ENCODE measurements at places on chromosomes 4 and X.

DNA sequence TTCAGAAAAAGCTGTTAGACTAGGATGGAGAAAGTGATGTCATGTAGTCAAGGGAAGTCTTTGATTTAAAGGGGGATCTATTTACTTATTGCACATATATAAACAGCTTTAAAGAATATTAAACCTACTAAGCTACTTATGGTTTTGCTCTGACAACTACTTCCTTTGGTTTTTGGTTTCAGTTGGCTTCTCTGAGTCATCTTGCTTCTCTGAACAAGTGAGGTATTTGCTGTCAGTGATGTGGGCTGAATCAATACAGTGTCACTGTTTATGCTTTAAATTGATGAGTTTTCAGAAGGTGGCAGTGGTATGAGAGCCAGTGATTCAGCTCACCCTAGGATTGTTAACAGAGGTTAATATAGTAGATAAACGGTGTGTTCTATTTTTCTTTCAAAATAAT is 75.1 kb downstream of the CEP44 start:
- DNase-seq: no peak

GRCh38 chr4:154314248-154314647 is 177.4 kb downstream of the DCHS2 start:
- DNase-seq: no peak

DNA sequence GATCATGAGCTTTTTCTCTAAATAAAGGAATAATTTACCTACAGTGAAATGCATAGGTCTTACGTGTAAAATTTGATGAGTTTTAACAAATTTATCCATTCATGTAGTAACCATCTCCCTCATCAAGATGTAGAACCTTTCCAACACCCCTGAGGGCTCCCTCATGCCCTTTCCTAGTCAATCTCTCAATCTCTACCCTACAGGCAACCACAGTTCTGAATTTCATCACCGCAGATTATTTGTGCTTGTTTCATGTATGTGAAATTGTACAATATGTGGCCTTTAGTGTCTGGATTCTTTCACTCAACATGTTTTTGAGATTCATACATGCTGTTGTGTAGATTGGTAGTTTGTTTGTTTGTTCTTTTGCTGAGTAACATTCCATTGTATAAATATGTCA is 2.1 kb downstream of the VGLL1 start:
- DNase-seq: no peak

DNA sequence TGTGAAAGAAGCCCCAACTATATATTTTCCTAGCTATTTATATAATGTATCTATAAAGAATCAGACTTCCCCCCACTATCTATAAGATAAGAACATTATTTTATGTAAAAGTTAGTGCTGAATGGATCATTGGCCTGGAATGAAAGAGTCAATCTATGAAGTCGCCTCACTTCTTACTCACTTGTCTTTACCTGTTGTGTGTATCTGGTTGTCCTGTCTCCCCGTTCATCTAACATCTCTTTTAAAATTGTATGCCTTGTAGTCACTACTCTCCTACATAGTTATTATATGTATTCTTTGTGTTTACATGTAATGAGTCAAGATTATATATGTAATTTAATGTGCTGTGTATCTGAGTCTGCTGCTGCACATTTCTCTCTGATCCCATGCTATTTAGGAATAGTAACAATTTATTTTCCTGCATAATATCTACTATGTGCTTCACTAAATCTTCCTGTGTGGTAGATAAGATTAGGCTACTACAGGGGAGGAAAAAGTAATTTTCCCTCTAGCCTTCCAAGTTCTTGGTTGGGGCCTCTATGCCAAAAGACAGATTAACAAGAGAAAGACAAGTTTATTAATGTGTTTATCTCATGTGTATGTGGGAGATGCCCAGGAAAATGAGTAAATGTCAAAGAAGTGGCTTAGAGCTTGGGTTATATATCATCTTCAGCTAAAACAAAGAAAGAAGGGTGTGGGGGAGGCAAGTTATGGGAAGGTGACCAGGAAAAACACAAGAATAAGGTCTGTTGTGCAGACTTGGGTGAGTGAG is 77.6 kb upstream of the FRMPD4 start:
- no peak for DNase-seq

GRCh38 chr4:168994958-168995357 is 15.1 kb downstream of the CBR4 start:
- no peak for DNase-seq

DNA sequence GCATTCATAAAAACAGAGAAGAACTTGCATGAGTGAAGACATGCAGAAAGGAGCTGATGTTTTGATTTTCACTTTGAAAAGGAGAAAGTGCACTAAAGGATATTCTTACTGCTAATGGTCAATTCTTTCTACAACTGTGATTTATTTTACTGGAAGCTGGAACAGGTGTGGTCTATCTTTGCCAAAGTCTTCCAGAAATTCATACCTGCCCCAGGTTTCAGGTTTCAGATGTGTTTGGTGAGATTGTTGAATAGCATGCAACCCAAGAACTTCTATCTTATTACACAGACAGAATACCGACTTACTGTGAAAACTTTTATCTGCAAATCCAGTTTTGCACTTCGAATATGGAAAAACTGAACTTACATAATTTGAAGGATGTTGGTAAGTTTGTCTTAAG is 388.3 kb downstream of the PDGFC start:
- no peak for DNase-seq

- DNase-seq: no peak
Observed at GRCh38 chr4:176837169-176837895, 44.6 kb upstream of the VEGFC start.

All from upper lobe of left lung (tissue), 6 donors.